Hepatic stellate cell (primary cell): ENCODE measurements at places on chromosomes 3 and 15.

- no peak for DNase-seq
Measured at GRCh38 chr3:128902426-128902825, 23.0 kb downstream of the ACAD9 start.

GRCh38 chr3:187673012-187673411 is 2.8 kb upstream of the SST start:
- DNase-seq: no peak

DNA sequence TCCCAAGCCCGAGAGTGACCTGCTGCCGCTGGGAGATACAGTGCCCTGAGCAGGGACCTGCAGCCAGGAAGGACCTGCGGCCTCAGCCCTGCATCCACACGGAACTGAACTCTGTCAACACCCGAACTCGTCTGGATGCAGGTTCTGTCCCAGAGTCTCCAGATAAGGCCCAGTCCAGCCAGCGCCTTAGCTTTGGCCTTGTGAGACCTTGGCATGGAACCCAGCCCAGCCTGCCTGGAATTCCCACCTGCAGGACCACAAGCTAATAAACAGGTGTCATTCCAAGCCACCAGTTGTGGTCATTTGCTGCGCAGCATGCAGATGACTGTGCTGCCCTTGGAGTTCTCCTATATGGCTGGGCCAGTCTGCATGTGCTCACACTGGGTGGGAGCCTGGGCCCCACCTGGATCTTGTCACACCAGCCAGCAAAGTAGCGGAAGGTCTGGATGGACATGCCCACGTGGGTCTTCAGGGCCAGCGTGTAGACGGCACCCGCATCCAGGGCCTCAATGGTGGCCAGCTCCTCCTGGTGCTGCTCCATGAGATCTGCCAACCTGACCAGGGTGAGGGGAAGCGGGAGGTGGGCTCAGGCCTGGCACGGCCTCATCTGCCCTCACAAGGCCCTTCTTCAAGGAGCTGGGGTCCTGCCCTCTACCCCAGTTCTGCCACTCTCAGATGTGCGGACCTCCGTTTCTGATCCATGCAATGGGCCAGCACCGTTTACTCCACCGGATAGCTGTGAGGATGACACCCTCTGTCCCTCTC is 47.2 kb upstream of the SLC41A3 start:
- no peak for DNase-seq

- DNase-seq: no peak
Measured at GRCh38 chr15:39654304-39654703, 73.4 kb downstream of the THBS1 start.
